ENCODE measurements at places on chromosomes 16 and 17.
A peak's percentile ranks its signal among the peaks of the same experiment; 100 is the strongest.

DNA sequence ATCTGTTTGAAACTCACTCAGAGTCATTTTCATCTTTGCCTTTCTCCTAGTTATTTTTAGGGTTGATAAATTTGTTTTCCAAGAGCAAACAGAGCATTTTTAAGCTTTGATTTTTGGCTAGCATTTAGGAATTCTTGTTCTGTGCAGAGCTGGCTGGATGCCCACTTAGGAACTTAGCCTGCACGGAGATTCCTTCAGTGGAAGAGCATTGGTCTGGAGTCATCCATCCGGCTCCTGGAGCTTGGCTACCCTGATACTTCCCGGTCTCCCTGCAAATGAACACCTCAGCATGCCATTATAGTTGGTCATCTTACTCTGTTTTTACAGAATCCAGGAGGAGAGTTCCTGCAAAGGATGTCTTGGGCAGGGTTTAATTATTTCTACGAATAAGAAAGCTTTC lies 57.1 kb downstream of the SPECC1 start:
- DNase-seq: no peak

- DNase-seq: no peak
Observed at GRCh38 chr17:73841431-73842060, 197.3 kb upstream of the SDK2 start.

GRCh38 chr16:29729116-29729521 lies 16.7 kb downstream of the C16orf54 start:
- no peak for DNase-seq

DNA sequence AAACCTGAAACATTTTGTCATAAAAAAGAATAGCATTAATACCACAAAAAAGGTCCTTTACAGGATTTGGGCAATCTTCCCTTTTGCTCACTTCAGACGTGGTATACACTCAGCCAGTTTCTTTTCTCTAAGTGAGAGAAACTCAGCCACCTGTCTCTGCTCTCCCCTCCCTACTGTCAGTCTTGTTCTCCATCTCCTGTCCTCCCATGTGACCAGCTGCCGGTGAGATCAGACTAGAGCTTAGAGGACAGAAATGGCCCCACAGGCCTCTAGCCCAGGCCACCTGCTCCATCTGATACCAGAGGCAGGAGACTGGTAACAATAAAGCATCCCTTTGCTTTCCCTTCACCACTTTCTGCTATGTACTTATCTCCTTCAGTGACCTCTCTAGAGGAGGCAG lies 34.9 kb downstream of the CMC2 start:
- no peak for DNase-seq

- DNase-seq: no peak
Observed at GRCh38 chr17:48412841-48413240, 17.2 kb downstream of the SKAP1 start.

GRCh38 chr17:62782730-62783270 lies 25.3 kb downstream of the MARCHF10 start:
- no peak for DNase-seq

DNA sequence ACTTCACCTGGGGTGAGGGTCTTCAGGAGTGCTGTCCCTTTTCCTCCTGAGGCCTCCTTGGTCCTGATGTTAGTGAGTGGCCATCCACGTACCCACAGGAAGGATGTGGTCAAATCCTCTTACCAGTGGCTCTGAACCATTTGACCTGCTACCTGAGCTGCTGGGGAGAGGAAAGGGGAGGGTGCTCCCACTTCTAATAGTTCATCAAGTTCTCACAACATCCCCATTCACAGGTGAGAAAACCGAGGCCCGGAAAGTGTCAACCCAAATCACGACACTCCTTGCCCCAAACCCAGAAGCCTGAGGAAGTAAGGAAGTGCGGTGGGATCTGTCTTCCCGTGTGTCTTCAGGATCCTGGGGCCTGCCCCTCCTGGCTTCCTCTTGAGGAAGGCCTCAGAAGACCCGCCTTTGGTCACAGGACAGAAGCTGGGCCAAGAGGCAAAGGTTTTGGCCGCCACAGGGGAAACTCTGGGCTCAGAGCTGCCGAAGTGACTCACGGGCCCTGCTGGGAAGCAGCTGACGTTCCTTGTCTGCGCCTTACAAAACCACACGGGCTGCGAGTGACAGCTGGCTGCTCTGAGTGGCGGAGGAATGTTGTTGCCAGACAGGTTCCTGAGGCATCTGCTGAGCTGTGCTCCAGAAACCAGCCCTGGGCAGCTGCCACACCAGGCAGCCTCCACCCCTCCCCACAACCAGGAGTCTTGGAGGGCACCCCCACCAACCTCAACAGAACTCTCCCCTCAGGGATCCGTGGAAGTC lies 13.9 kb upstream of the KIFC3 start:
- DNase-seq: no peak

DNA sequence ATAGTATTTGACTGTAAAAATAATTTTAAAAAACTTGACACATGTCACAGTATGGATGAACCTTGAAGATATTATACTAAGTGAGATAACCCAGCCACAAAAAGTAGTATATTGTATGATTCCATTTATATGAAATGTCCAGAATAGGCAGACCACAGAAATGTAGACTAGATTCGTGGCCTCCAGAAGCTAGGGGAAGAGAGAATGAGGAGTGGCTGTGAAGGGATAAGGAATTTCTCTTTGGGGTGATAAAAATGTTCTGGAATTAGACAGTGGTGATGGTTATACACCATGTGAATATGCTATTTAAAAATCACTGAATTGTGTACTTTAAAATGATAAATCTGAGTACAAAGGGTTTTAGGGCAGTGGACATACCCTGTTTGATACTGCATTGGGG lies 253.1 kb upstream of the DYNLRB2 start:
- DNase-seq: no peak

GRCh38 chr17:35086931-35087573 lies 23.5 kb upstream of the RFFL start:
- no peak for DNase-seq

- DNase-seq: no peak
Observed at GRCh38 chr16:15782573-15783365, 74.1 kb downstream of the MYH11 start.

- DNase-seq: no peak
Observed at GRCh38 chr17:57739402-57740234, 5.5 kb downstream of the CCDC182 start.

DNA sequence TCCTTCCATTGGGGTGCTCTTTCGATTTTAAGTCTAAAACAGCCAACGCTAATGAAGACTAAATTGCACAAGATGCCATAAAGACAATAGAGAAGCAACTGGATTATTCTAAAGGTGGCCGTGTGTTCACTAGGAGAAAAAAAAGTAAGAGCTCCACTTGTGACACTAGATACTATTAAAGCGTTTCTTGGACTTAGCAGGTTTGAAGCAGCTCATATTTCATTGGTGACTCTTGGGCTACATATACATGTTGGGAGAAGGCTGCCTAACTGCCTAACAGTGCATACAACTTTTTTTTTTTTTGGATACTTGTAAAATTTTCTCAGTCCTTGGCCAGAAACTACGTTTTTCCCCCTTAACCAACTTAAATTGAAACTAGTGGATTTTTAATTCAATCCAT lies 111.8 kb upstream of the NOG start:
- DNase-seq: no peak

- DNase-seq: no peak
Observed at GRCh38 chr17:32541640-32542039, 54.8 kb downstream of the CDK5R1 start.

GRCh38 chr16:82432261-82432660 lies 194.5 kb upstream of the CDH13 start:
- no peak for DNase-seq

- DNase-seq: no peak
Observed at GRCh38 chr17:79984045-79984840, 51.4 kb downstream of the TBC1D16 start.

DNA sequence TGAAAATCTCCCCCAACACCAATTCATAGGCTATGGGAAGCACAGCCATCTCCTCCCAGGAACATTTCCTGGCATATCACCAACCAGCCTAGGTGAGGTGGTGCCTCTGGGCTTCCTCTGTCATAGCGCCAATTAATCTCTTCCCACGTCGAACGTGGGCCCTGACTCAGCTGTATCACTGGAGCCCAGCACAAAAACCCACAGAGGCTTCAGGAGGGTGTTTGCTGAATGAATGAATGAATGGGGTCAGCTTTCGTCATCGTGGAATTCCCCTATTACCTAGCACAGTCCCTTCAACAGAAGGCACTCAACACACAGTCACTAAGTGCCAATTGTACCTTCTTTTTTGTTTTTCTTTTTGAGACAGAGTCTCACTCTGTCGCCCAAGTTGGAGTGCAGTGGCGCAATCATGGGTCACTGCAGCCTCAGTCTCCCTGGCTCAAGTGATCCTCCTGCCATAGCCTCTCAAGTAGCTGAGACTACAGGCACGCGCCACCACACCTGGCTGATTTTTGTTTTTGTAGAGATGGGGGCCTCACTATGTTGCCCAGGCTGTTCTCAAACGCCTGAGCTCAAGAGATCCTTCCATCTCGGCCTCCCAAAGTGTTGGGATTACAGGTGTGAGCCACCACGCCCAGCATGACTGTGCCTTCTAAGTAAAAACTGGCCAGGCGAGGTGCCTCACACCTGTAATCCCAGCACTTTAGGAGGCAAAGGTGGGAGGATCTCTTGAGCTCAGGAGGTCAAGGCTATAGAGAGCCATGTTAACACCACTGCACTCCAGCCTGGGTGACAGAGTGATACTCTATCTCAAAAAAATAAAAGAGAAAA lies 4.1 kb downstream of the ZNF688 start:
- DNase-seq: peak; percentile 45

DNA sequence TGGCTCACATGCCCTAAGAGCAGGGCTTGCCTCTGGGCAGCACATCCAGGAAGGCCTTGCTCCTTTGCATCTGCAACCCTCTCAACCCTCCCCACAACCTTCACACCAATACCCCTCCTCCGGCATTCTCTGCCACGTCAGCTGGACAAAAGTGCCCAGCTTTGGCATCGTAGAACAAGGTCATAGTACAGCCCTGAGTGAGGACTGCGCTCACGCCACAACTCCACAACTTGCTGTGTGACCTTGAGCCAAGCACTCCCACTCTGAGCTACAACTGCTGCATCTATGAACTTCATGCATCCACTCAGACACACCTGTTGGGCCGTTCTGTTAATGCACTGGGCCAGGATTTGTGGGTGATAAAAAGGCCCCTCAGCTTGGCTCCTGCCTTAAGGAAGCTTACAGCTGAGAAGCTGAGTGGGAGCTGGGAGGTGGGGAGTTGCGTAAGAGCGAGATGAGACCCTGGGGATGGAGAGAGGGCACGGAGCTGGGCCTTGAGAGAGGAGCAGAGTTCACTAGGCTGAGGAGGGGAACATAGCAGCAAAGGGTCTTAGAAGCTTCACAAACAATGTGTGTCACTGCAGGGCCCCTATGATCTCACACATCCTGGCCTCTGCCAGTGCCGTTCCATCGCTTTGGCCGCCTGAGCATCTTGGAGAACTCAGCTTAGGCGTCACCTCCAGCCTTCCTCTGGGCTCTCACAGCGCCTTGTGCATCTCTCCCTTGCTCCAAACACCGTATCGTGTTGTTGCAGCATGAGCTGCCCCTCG lies 8.6 kb upstream of the MRC2 start:
- DNase-seq: no peak

GRCh38 chr17:80818871-80819270 lies 172.8 kb upstream of the CHMP6 start:
- DNase-seq: no peak

DNA sequence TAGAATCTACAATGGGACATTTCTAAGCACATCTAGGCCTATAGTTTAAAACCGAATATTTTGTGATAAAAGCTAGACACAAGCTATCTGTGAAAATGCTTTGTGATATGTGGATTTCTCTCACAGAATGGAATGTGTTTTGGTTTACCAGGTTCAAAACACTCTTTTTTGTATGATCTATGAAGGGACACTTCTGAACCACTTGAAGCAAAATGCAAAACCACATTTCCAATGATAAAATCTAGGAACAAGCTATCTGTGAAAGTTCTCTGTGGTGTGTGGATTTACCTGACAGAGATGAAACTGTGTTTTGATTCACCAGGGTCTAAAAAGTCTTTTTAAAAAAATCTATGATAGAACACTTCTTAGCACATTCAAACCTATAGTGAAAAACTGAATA lies 2192.4 kb downstream of the TP53TG3F start:
- no peak for DNase-seq

DNA sequence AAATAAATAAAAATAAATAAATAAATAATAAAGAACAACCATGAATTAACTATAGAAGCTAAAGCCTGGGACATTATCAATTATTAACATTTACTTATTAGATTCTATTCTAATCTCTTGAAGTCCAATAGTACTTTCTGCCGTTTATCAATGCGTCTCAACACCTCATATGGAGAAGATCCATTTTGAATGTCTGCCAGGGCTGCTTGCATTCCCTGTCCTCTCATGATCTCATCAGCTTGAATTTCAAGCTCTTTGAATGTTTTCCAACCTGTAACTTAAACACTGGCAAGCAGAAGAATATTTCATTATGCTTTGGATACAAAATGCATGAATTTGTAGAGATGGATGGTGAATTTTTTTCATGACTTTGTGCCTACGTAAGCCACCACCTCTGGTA lies 191.9 kb upstream of the ANKFN1 start:
- DNase-seq: no peak

- no peak for DNase-seq
Observed at GRCh38 chr16:70689035-70689969, 3.4 kb upstream of the MTSS2 start.

- DNase-seq: no peak
Observed at GRCh38 chr16:66256919-66257318, 109.6 kb upstream of the CDH5 start.

DNA sequence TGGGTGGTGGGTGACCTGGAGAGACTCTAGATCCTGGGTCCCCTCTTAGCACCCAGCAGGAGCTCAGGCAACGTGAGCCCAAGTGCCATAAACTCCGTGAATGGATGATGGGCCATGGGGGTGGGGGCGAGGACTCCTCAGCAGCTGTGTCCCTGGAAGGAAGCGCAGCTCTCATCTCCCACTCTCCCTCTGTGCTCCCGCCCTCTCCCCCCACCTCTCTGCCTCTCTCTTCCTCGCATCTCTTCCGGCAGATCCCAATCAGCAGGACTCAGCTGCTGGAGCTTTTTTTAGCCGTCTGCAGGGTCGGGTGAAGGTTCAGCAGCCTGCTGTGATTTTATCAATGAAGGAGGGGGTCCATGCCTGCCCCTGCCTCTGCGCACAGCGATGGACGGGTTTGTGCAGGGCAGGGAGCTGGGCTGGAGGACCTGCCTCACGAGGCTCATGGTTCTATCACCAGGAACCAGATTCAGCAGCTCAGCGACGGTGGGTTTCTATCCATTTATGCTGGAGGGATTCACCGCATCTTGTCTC lies 8.3 kb downstream of the CCR7 start:
- peak; percentile 27 for DNase-seq
